ENCODE measurements at places on chromosomes 3 and 15.

DNA sequence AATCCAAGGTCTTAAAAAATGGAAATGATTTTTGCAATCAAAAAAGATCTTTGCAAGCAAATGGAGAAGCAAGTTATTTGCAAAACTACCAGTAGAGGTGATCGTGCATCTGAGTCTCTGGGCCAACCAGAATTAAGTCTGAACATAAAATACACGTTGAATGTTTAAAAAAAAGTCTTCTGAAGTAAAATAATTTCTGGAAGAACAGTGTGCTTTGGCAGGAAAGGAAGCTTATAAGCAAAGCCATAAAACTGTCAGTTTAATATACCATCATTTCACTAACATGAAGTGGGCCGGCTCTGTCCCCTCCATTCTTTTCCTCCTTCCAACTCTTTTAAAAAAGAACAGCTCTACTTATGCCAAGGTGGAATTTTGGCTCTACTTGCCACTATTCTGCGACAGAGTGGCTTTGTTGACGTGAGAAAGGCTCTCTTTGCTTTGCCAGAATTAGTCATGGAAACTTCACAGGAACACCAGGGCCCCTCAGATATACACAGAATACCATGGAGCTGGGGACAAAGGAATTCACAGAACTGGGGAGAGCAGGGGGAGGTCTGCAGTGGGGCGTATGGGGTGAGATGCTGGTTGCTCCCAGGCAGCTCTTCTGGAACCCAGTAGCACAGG, 29.8 kb downstream of the FSTL1 start:
- DNase-seq, result no peak

DNA sequence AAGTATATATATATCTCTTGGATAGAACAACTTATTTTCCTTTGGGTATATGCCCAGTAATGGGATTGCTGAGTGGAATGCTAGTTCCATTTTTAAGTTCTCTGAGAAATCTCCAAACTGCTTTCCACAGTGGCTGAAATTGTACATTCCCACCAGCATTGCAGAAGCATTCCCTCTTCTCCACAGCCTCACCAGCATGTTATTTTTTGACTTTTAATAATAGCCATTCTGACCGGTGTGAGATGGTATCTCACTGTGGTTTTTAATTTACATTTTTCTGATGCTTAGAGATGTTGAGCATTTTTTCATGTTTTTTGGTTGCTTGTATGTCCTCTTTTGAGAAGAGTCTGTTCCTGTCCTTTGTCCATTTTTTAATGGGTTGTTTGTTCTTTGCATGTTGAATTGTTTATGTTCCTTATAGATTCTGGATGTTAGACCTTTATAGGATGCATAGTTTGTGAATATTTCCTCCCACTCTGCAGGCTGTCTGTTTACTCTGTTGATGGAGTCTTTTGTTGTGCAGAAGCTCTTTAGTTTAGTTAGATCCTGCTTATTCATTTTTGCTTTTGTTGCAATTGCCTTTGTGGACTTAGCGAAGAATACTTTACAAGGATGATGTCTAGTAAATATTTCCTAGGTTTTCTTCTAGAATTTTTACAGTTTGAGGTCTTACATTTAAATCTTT, 82.7 kb upstream of the NR2F2 start:
- no peak for DNase-seq

- DNase-seq, result peak; percentile 82
Observed at GRCh38 chr15:93072411-93073394, 16.3 kb downstream of the RGMA start.

DNA sequence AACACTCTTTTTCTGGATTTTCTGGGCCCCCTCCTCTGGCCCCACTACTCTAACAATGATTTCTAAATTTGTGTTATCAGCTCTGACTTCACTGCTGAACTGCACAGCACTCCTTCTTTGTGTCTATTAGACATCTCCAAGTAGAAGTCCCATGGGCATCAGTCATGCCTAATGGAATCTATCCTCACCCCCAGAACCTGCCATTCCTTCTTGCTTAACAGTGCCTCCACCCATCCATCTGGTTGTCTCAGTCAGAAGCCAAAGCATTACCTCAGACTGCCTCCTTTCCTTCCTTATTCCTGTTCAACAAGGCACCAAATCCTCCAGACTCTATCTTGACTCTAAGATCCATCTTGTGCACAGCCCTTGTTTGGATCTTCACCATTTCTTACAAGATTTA, 36.2 kb downstream of the SSR3 start:
- no peak for DNase-seq

GRCh38 chr3:30672959-30673358, 66.6 kb downstream of the TGFBR2 start:
- DNase-seq, result no peak

- DNase-seq, result no peak
Observed at GRCh38 chr3:60916546-60916945, 334.7 kb downstream of the FHIT start.

- DNase-seq, result no peak
Observed at GRCh38 chr3:17151598-17152373, 267.0 kb downstream of the PLCL2 start.

- DNase-seq, result no peak
Observed at GRCh38 chr3:193865339-193865738, 270.6 kb upstream of the HES1 start.

DNA sequence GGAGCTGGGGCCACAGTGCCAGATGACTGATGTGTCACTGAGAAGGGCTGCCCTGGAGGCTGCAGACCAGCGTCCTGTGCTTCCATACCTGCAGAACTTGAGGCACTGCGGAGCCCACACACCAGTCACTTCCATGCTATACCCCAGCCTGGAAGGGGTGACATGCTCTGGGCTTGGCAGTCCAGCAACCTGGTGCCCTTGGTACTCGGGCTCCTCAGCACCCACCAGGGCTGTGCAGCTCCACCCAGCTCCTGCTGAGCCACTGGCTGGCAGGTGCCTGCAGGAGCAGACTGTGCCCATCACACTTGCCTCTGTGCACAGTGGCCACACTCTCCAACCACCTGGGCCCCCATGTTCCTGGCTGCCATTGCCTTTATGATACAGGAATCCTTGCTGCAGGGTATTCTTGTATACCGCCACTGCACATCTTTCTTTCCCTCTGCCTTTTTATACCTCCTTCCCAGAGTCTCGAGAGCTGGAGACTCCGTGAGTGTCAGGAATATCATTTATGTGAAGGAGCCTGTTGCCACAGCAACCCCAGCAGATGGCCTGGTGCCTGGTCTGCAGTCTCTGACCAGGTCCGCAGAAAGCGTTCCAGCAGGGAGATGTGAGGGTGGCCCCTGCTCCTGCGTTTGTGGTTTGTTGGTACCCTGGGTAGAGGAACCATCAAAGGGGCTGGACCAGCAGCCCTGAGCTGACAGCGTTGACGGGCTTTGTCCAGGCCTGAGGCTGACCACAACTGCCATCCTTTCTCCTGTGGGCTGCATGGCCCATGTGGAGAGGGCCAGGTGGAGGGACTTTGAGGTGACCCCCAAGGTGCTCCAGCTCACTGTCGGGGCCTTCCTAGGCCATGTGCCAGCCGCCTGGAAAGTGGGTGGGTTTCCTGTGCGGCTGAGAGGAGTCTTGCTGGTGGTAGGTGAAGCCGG, 93.4 kb upstream of the PLXNA1 start:
- no peak for DNase-seq

DNA sequence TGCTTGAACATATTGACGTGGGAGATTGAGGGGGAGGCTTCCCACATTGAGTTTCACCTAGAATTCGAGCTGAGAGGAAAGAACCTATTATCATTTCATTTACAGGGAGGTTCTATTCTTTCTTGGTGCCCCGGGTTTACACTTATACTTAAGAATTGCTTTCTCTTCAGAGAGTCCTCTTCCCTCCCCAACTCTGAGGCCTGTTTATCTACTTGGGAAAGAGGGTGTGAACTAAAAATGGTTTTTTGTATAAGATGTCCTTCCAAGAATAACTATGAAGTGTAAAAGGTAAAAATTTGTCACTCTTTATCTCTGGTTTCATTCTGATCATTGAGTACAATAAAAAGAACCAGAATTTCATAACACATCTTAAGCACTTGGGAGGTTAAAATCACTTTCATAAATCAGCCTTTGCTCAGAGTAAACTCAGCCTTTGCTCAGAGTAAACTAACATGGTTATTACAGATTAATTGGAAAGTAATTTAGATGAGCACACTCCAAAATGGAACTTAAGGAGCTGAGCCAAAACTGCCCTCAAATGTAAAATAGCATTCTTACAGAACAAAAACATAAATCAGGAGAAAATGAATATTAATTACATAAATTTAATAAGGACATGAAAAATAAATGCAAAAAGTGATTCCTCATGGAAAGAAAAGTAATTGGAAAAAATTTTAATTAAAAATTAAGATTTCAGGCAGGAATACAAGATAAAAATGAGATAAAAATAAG, 75.2 kb downstream of the GADL1 start:
- DNase-seq, result no peak

DNA sequence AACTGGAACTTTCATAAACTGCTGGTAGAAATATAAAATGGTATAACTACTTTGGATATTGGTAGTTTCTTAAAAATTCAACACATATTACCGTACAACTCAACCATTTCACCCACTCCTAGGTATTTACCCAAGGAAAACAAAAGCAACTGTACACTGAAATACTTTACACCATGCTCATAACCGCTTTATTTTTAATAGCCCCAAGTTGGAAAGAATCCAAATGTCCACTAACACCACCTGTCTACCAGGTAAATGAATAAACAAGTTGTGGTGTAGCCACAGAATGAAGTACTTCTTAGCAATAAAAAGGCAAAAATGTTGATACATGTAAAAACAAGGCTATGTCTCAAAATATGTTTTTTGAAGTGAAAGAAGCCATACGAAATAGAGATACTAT, 215.9 kb upstream of the PEX5L start:
- DNase-seq, result no peak

DNA sequence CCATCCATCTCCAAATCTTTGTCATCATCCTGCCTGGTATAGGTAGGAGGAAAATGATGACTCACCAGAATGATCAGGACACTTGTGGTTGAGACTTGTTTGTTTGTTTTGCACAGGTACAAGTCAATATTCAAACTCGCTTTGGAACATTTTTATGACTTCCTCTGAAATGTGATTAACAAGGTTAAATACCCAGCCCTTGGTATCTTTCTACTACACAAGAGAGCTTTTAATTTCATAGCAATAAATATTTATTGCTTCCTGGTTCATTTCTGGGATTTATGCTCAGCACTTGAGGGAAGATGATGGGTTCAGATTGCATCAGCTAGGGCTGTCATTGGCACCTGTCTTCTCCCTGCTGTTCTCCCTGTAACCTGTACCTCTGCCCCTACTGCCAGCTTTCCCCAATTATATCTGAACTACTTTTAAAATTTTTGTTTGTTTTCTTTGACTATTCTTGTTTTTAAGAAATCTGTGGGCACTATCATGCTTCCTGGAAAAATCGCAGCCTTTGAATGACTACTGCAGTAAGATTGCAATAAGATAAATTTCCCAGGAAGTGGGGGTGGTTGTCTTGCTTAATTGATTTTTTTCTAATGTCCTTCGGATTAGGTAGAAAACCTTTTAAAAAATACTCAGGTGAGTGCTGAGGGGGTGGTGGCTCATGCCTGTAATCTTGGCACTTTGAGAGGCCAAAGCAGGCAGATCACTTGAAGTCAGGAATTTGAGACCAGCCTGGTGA, 24.3 kb upstream of the GCNT3 start:
- no peak for DNase-seq

DNA sequence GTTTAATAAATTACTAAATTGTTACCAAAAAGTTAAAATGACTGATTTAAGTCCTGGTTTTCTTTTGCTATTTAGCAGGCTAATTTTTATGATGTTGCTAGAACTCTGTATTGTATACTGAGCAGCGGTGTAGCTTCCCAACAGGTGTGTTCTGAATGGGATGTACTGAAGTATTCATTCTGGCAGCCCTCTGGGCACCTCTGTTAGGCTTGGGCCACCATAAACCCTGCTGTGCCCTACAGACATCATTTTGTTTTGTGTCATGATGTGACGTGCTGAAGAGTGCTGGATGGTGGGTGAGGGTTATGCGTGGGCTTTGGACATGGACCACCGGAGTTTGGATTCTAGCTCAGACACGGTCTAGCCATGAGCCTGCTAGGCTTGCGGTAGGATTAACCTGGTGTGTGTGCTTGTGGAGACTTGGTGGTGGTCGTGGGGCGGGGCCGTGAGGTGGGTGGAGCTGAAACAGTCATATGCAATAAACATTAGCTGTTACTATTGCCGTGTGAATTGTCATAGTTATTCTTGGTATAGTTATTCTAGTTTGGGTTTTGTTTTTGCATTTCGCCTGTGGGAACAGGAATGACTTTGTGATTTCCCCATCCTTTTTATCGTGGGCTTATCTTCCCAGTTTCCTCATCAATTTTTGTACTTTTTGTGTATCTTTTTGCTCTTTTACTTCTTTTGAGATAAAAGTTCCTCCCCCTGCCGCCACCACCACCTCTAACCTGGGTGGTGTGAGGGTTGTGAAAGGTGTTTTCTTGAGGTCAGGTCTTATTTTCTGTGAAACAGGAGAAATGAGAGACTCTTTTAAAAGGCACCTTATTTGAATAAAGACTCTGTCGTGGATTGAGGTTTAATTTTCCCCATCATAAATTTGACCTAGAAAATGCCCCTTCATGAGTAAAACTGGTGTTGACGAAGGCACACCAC, 93.7 kb downstream of the MCTP2 start:
- no peak for DNase-seq

DNA sequence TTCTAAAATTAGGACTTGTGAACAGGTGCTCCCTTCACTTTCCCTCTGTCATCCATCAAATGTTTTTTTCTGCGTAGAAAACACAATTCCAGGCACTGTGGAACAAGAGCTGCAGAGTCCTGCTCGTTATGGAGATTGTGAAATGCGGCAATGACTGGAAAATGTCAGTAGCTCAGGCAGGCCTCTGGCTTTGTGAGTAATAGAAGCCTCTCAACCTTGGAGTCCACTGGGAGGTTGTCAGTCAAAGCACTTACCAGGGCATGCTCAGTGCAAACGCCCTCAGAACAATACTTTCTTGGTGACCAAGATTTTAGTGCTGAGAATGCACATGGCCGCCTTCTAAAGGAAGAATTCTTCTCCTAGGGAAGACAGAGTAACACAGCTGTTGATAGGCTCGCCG, 26.7 kb upstream of the MED12L start:
- no peak for DNase-seq

DNA sequence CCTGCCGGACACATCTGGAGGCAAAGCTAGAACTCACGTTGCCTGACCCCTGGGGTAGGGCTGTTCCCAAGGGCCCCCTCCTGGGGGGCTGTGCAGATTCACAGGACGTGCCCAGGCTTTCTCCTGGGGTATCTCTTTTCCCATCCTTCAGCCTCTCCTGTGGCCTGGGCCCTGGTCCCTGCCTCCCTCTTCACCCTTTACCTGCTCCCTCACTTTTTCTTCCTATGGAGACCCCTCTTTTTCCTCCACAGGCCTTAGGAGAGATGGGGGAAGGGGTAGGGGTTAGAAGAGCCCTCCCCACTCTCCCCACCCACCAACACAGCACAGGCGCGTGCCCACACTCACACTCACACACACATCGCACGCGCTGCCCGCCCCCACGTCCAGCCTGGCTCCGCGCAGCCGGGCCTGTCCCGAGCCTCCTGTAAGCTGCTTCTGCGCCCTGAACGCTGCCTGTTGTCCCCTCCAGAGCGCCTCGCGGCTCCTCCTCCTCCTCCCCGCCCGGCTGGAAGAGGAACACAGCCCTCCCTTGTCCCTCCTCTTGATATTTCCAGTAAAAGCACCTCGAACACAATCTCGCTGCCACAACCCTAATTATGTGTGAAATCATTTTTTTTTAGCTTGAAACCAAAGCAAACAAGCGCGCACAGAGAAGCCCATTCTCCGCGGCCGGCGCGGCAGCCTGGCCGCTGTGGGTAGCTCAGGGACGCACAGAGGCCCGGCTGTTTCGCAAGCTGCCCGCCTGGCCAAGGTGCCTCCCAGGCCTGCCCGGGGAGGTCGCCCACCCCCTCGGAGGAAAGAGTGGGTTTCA, 33.9 kb upstream of the ACAN start:
- no peak for DNase-seq

Measured in lower lobe of right lung (tissue), 2 donors.